Stimulated activated CD4-positive, alpha-beta T cell treated with anti-CD3 and anti-CD28 coated beads, Interleukin-2, amount 100 ng/mL, for 48 hours (primary cell): ENCODE measurements at places on chromosomes 2 and 18.

DNA sequence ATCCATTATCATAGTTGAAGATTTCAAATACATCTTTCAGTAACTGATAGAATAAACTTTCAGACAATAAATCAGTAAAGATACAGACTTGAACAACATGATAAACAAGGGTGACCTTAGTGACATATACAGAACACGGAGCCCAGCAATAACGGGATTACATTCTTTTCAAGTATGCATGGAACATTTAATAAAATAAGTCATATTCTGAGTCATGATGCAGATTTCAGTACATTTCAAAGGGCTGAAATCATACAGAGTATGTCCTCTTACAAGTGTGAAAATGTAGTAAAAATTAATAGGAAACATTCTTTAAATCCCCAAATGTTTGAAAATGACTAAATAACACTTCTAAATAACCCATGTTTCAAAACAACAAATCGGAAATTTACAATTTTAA is 17.2 kb upstream of the KLHL29 start:
- no peak for DNase-seq

DNA sequence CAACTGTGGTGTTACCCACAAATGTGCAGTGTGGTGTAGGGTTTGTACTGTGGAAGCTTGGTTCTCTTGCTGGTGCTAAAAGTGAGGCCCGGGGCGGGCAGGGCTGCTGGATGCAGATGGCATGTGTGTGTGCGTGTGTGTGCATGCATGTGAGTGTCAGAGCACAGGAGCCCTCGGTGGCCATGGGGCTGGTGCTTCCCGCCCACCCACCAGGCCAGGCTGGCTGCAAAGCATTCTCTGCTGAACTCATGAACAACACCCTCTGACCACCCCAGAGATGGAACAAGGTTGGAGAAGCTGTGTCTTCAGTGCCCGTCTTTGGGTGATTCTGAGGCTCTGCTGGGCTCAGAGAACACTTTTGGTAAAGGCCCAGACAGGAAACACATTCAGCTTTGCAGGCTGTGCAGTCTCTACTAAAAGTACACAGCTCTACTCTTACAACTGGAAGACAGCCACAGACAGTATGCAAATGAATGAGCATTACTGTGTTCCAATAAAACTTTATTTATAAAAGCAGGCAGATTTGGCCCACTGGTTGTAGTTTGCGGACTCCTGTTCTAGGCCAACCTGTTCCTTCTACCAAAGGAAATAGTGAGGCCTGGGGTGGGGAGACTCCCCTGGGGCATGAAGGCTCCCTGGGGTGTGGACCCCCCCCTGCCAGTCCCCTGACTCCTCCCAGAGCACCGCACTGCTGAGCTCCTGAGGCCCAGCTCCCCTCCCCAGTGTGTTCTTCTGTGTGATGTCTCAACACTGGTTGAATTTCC is 225.3 kb upstream of the HDAC4 start:
- DNase-seq, result no peak

GRCh38 chr18:10482363-10482984 is 28.0 kb downstream of the APCDD1 start:
- DNase-seq, result no peak

DNA sequence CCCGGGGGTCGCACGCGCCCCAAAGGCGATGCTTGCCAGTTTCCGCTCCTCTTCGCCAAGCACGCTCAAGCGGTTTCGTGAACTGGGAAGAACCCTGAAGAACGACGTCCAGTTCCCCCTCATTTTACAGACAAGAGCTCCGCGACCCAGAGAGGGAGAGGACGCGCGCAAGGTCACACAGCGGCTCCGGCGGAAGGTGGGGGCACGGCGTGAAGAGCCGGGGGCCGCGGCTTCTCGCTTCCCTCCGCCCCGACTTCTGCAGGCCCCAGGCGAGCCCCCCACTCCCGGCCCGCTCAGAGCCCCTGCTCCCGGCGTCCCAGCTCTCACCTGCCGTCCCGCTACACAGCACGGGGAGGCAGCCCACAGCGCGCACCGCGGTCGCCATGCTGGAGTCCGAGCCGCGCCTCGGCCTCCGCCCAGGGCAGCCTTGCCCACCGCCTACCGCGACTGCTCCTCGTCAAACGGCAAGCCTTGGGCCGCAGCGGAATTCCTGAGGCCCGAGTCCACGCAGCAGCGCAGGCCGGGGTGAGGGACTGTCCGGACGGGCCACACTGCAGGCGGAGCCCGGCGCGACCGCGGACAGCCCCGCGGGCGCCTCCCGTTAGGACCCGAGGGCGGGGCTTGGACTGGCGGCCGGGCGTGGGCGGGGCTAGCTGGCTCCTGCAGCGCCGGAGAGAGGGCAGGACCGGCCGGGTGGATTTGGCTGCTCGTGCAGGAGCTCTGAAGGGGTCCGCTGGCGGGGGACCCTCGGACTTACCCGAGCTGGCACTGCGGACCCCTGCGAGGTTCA is at the start of gene MRPS5:
MRPS5 (minus strand) TSS at position 402 of the 790 bp plus-strand sequence; CDS start at position 385, 17 bp downstream.
- peak; percentile 93 for DNase-seq

DNA sequence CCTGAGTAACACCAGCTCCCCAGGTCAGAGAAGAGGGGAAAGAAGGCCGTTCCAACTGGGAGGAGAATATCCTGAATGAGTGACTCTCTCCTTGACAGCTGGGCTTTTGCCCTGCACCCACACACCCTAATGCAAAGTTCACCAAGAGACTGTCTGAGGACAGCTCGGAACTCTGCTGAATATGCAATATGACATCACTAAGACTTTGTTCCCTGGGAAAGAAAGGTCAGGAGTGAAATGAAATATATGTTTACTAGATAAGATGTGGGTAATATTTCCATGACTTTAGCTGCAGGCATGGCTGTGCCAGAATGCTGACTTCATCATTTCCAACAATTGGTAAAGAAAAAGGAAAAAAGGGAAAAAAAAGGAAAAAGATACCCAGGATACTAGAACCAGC is 488.2 kb upstream of the RAB6C start:
- DNase-seq, result no peak

DNA sequence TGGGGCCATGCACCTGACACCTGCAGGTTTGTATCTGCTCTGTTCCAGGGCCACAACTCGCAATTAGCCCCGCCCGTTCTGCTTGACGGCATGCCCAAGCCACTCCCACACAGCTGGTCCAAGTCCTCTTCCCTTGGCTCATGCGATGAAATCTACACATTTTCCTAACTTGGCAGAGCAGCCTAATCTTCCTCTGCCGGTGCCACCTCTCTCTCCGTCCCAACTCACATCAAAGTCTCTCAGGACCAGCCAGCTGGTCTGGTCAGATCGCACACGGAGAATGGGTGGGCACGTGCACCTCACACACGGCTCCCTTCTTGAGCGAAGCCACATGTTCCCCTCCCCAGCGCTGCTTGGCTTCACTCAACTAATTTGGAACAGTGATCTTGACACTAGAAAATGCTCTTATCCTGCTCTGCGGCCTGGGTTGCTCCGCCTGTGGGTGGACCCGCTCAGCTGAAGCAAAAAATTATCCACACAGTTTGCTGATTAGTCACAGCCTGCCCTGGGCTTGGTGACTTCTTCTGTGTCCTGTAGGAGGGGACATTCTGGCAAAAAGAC is 176.7 kb downstream of the NRP2 start:
- no peak for DNase-seq

- DNase-seq, result no peak
Measured at GRCh38 chr2:114518738-114519137, 76.3 kb downstream of the DPP10 start.

DNA sequence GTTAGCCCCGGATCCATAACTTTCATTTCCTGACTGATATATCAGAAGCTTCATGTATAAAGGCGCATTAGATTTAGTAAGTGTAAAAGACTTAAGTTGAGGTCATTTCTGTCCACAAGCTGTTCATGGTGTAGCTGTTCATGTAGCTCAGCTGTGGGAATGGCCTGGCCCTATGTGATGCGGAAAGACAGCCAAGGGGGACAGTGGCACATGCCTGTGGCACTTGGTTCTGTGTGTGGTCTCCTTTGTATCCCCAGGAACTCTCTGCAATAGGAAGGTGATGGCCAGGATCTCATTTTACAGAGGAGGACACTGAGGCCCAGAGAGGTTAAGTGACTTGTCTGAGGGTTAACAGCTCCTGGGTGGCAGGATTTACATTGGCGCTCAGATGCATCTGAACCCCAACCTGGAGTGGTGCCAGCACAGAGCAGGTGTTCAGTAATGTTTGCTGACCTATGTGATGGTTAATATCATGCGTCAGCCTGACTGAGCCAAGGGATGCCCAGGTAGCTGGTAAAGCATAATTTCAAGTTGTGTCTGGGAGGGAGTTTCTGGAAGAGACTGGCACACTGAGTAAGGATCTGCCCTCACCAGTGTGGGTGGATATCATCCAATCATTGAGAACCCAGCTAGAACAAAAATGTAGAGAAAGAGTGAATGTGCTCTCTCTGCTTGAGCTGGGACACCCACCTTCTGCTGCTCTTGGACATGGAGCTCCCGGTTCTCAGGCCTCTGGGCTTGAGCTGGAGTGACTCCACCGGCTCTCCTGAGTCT is 25.4 kb downstream of the HPCAL1 start:
- DNase-seq, result no peak

- DNase-seq, result peak; percentile 30
Measured at GRCh38 chr18:21741562-21742314, 1.1 kb downstream of the MIB1 start.

- DNase-seq, result no peak
Measured at GRCh38 chr2:16148632-16149348, 208.4 kb downstream of the MYCN start.

DNA sequence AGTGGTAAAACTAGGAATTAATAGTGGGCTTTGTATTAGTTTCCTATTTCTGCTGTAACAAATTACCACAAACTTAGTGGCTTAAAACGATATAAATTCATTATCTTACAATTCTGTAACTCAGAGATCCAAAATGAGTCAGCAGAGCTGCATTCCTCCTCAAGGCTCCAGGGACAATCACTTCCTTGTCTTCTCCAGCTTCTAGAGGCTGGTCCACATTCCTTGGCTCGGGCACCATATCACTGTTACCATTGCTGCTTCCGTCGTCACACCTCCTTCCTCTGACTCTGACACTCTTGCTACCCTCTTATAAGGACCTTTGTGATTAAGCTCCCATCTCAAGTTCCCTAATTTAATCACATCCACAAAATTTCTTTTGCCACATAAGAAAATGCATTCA is 567.8 kb upstream of the KLHL29 start:
- DNase-seq, result no peak

GRCh38 chr2:30450025-30450424 is 3.0 kb downstream of the LCLAT1 start:
- no peak for DNase-seq

DNA sequence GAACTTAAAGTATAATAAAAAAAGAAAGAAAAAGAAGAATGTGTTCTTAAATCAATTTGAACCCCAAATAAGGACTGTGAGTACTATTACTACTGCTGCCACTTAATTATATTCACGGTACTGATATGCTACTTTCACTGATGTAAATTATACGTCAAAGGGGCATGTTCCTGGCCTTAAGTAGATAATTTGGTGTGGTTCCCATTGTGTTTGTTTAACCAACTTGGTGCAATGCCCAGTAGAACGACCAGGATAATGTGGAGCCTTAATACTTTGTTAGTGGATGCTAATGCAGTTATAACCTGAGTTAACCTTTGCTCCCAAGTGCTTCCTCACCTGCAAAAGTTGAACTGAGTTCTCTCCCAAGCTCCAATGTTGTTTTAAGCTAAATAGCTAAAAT is 142.0 kb downstream of the NR4A2 start:
- DNase-seq, result no peak

GRCh38 chr2:239303711-239304532 is 96.9 kb downstream of the HDAC4 start:
- no peak for DNase-seq

DNA sequence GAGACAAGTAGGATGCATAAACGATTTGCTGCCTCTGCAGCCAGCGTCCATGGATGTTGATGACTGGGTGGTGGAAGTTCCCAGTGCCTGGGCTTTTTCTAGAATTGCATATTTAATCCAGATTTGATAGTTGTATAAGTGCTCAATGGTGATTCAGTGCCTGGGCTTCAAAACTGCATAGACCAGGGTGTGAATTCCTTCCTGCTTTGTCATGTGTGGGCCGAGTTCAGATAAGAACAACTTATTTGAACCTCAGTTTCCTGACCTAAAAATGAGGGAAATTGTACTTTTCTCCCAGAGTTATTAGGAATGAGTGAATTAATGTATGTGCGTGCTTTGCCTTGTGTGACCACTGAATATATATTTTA is 154.6 kb downstream of the WDSUB1 start:
- DNase-seq, result no peak

GRCh38 chr2:120580709-120581108 is 155.0 kb upstream of the GLI2 start:
- DNase-seq, result no peak

DNA sequence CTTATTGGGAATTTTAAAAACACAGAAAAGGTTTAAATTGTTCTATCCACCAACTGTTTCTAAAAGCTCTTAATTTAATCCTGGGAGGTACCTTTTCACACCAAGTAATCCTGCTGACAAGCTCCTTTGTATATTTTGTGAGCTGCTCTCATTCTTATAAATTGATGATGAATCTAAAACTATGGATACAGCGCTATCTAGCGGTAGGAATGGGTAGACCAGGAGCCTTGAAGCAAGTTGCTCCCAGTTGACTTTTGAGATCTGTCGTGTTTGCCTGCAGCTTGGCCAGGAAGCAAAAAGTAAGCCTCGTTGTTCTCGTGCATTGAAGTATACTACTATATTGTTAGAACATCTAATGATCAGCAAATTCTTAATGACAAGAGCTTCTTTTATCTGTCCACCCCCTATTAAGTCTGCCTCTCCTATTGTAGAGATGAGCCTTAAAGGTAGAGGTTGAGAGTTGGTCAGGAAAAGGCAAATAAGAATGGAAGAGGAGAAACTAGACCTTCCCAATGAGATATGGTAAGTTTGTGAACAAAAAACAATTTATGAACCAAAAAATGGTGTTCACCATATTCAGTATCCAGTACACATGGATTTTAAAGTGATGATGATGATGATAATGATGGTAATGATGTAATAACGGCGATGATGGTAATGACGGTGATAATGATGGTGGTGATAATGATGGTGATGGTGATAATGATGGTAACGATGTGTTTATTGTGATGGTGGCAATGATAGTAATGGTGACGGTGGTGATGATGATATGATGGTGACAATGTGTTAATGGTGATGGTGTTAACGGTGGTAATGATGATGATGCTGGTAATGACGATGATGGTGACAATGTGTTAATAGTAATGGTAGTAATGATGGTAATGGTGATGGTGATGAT is 212.1 kb upstream of the NCKAP5 start:
- DNase-seq, result peak; percentile 17

DNA sequence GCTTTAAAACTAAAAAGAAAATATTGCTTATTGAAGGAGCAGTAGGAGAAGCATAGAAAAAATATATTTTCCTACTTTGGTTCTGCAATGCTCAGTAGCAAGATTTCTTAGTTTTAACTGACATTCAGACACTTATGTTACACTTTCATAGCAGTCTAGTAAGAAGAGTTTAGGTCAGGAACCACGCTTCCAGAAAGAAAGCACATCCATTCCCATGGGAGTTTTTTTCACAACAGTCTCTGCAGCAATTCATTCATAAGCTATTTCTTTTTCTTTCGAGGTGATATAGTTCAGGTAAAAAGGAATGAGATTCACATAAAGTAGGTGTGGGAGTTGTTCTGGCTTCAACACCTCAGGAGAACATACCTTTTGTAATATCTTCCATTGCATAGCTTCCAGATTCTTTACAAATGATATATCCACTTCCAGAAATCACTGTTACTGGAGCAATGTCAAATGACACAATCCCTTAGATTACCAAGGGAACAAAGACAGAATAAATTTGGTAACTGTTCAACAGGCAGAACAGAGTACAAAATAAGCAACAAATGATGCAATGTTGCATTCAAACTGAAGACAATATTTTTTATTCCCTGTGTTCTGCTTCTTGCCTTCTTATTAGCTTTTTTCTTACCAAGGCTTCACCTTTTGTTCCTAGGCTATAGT is 95.2 kb upstream of the GULP1 start:
- no peak for DNase-seq
